Neuronal stem cell (in vitro differentiated cells): ENCODE measurements at places on chromosomes 1 and 21.

DNA sequence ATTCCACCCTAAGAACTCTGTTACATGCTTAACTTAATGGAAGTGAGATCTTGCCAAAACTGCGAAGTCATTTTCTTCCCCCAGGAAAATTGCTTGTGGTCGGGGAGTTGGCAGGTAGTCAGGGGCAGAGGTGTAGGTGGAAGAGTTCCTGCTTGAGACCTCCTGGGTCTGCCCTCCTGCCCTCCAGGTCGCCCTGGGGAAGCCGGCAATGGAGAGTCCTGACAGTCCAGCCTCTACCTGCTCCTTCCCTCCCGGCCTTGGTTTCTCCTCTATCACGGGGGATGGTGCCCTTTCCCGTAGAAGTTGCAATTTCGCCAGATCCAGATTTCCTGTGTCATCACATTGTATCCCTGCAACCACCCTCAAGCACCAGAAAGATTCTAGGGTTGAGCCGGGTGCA lies 463.8 kb downstream of the MATN1 start:
- no peak overlapping the region for H3K4me3 ChIP-seq
- H3K4me1 ChIP-seq, result no peaks in the 10 kb centered on the region
- no peak overlapping the region for H3K27ac ChIP-seq
- no peak for DNase-seq

- DNase-seq, result no peak
- H3K4me3 ChIP-seq, result no peak overlapping the region
- H3K27me3 ChIP-seq, result no peaks in the 10 kb centered on the region
- H3K4me1 ChIP-seq, result peaks cover 3% of the 10 kb centered on the region
- H3K36me3 ChIP-seq, result peaks cover 3% of the 10 kb centered on the region
- no peak overlapping the region for H3K27ac ChIP-seq
These were observed 15.6 kb downstream of the B3GALT5 start for GRCh38 chr21:39628385-39628784.

- no peak overlapping the region for H3K4me3 ChIP-seq
- H3K27me3 ChIP-seq, result no peaks in the 10 kb centered on the region
- peaks cover 4% of the 10 kb centered on the region for H3K4me1 ChIP-seq
- DNase-seq, result peak; percentile 67
These were observed 90.9 kb downstream of the SLC30A10 start for GRCh38 chr1:219837274-219837993.

- no peak for DNase-seq
- H3K27me3 ChIP-seq, result no peaks in the 10 kb centered on the region
- H3K4me1 ChIP-seq, result no peaks in the 10 kb centered on the region
- H3K27ac ChIP-seq, result no peak overlapping the region
- H3K36me3 ChIP-seq, result no peaks in the 10 kb centered on the region
These were observed 44.1 kb downstream of the NGF start for GRCh38 chr1:115293899-115294298.

DNA sequence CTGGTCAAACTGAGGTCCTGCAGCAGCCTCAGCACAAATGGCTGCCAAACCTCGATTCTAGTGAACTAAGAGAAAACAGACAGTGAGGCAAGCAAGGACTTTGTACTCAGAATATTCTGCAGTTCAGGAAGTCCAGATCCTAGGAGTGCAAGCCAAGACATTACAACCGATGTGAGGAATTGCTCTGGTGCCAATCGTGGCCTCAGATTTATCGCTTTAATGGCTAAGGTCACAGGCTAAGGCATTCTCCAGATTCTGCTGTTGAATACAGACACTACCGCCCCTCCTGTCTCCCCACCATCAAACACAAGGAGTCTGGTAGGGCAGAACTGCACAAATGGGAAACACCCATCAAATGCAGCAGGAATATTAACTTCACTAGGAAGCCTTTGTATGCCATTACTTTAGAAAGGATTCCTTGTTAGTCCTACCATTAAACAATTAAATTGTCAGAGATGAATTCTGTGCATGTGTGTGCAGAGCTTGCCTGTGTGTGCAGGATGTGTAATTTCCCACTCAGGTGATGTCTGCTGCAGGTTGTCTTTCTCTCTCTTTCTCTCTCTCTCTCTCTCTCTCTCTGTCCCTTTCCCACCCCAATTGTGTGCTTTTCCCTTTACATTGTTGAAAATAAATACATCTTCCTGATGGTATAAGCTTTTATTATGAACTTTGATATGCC lies 9.2 kb upstream of the SERTAD4 start:
- DNase-seq, result no peak
- H3K4me3 ChIP-seq, result no peak overlapping the region
- no peaks in the 10 kb centered on the region for H3K27me3 ChIP-seq
- no peaks in the 10 kb centered on the region for H3K36me3 ChIP-seq
- H3K4me1 ChIP-seq, result peaks cover 11% of the 10 kb centered on the region

DNA sequence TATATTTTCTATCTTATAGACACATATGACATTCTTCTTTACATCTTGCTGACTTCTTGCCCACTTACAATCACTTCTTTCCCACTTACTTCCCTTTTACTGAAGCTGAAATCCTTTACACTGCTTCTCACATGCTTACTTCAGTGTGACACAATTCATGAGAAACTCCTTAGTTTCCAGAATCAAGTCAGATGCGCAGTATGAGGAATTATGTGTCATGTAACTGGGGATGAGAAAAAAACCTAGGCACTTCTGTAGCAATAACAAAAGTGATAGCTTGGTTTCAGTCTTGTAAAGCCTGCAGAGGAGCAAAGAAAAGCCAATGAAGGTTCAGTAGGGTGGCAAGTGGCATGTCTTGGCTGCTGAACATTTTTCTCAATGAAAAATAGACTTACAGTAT lies 566.2 kb upstream of the RGS18 start:
- no peak for DNase-seq
- H3K36me3 ChIP-seq, result no peaks in the 10 kb centered on the region
- H3K4me1 ChIP-seq, result no peaks in the 10 kb centered on the region
- no peak overlapping the region for H3K27ac ChIP-seq
- no peak overlapping the region for H3K4me3 ChIP-seq

DNA sequence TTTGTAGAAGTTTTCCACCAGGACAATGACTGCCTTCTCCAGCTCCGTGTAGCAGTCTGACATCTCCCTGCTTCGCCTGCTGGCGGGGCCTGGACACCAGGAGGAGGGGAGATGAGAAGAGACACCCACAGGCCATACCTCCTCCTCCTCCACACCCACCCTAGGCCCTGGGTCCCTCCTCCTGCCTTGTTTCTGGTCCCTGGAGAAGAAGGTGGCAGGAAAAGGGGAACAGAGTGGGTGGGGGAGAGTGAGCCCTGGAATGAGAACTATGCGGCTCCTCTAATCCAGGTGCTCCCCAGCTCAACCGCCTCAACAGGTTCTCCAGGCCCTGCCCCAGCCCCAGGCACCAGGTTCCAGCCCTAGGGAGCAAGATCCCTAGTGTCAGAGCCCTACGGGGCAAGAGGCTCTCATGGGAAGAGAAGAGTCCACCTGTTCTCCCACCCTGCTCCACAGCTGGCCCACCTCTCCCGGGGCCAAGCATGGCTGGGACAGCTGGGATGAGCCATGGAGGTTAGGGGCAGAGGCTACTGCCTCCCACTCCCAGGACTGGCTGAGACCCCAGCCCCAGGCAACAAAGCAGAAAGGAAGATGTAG lies 4.8 kb downstream of the S100A16 start:
- H3K4me1 ChIP-seq, result peaks cover 21% of the 10 kb centered on the region
- DNase-seq, result no peak
- no peak overlapping the region for H3K27ac ChIP-seq
- H3K4me3 ChIP-seq, result no peak overlapping the region
- no peaks in the 10 kb centered on the region for H3K27me3 ChIP-seq
- no peaks in the 10 kb centered on the region for H3K36me3 ChIP-seq

GRCh38 chr1:168373869-168374268 lies 93.2 kb downstream of the TBX19 start:
- no peaks in the 10 kb centered on the region for H3K27me3 ChIP-seq
- H3K4me1 ChIP-seq, result peaks cover 2% of the 10 kb centered on the region
- H3K36me3 ChIP-seq, result no peaks in the 10 kb centered on the region
- DNase-seq, result no peak

DNA sequence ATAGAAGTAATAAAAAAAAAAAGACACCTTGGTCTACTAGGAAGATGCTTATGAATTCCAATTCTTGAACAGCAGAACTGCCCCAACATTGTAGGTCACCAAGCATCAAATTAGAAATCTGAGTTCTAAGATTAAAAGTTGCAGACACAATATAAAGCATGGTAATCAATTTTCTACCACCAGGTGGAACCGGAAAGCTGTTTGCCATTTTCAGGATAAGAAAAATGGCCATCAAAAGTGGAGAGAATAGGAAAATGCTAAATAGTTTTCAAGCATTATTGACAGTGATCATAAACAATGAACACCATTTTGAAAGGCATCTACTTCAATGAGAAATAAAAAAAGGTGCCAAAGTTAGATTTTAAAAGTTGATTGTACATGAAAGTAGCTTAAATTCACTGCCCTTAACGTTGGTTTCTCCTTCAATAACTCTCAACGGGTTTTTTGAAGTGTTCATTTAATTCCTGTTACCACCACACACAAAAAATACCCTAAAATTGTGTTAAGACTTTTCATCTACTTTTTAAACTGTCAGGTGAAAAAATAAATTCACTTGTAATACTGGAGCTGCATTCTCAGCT lies 252.9 kb downstream of the KCNT2 start:
- no peaks in the 10 kb centered on the region for H3K4me1 ChIP-seq
- DNase-seq, result no peak
- no peak overlapping the region for H3K27ac ChIP-seq
- H3K27me3 ChIP-seq, result no peaks in the 10 kb centered on the region
- H3K4me3 ChIP-seq, result no peak overlapping the region

- H3K4me3 ChIP-seq, result no peak overlapping the region
- no peaks in the 10 kb centered on the region for H3K27me3 ChIP-seq
- no peaks in the 10 kb centered on the region for H3K36me3 ChIP-seq
- H3K27ac ChIP-seq, result no peak overlapping the region
- no peaks in the 10 kb centered on the region for H3K4me1 ChIP-seq
These were observed 7.0 kb upstream of the KCNC4 start for GRCh38 chr1:110203021-110203661.

DNA sequence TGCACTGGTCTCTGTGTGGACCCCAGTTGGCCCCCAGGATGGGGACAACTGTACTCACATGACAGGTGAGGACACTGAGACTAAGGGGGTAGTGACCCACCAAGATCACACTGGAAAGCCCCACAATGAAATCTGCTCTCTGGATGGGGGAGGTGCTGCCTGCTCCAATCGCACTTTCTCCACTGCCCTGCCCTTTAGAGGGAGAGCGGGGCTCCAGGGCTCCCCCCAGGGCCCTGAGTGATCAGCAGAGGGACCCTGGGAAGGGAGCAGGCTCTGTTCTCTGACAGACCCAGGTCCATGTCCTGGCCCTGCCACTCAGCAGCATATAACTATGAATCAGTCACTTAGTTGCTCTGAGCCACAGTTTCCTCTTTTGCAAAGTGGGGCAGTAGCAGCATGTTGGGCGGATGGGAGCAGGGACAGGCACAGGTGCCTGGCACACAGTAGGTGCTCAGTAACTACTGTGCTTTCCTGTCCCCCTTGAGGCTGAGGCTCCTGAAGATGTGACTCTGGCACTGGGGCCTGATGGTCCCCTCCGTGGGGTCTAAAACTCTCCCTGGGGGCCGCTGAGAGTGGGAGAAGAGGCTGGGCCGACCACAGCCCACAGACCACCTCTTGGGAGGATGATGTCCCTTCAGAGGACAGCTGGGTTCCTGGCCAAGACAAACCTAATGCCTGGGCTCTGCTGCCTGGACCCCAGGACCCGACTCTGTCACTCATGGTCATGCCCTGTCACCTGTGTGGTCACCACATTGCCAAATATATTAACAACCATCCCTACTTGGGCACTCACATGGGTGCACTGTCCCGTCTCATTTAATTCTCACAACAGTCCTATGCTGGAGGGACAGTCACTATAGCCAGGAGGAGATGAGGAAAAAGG lies 222.7 kb downstream of the PTPRU start:
- no peaks in the 10 kb centered on the region for H3K36me3 ChIP-seq
- no peaks in the 10 kb centered on the region for H3K4me1 ChIP-seq
- no peak overlapping the region for H3K27ac ChIP-seq

- no peak for DNase-seq
- peaks cover 10% of the 10 kb centered on the region for H3K36me3 ChIP-seq
- peaks cover 3% of the 10 kb centered on the region for H3K4me1 ChIP-seq
- no peaks in the 10 kb centered on the region for H3K27me3 ChIP-seq
These were observed 626 bp upstream of the HLCS start for GRCh38 chr21:36966821-36967768.

DNA sequence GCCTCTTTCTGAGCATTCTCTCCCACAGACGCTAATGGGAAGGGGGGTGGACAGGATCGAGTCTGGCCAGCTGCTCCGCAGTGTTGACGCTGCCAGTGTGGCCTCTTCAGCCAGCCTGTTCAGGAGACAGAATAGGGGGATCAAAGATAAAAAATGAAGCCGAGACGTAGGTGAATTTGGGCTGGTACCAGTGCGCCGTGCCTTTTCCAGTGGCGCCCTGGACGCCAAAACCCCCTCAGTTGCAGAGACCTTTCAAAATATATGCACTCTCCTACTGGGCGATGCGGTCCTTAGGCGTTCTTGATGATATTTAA lies 1.1 kb downstream of the TTC3 start:
- H3K4me3 ChIP-seq, result peak overlapping the region; percentile 92
- H3K36me3 ChIP-seq, result peaks cover 12% of the 10 kb centered on the region
- peaks cover 4% of the 10 kb centered on the region for H3K4me1 ChIP-seq
- no peak for DNase-seq

GRCh38 chr21:36981977-36982700 lies 15.7 kb upstream of the HLCS start:
- no peak for DNase-seq
- H3K4me1 ChIP-seq, result peaks cover 7% of the 10 kb centered on the region
- H3K36me3 ChIP-seq, result no peaks in the 10 kb centered on the region
- no peak overlapping the region for H3K4me3 ChIP-seq

DNA sequence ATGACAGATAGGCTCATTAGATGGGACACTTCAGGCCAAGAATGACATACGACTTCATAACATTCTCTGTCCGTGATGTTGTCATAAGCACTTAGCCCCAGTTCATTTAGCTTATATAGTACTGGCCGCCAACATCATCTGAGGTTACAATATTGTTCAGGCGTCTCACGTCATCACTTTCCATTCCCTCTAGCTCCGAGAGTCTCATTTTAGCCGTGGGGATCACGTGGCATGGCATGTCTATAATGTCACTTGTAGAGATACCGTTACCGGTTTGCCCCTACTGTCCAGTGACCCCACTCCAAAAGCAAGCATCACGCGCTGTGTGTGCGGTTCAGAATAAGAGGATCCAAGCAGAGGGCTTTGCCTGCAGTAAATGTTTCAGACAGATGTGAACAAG lies 34.6 kb upstream of the HEATR1 start:
- DNase-seq, result no peak
- no peaks in the 10 kb centered on the region for H3K36me3 ChIP-seq
- H3K4me3 ChIP-seq, result no peak overlapping the region
- H3K4me1 ChIP-seq, result no peaks in the 10 kb centered on the region
- H3K27ac ChIP-seq, result no peak overlapping the region
